Glutamatergic neuron (in vitro differentiated cells): ENCODE measurements at places on chromosomes 4 and X. TPM values are rescaled to one million over a fixed set of nuclear protein-coding genes. Genes with fewer than 3 reads are reported as not detected.
A peak's percentile ranks its signal among the peaks of the same experiment; 100 is the strongest.

DNA sequence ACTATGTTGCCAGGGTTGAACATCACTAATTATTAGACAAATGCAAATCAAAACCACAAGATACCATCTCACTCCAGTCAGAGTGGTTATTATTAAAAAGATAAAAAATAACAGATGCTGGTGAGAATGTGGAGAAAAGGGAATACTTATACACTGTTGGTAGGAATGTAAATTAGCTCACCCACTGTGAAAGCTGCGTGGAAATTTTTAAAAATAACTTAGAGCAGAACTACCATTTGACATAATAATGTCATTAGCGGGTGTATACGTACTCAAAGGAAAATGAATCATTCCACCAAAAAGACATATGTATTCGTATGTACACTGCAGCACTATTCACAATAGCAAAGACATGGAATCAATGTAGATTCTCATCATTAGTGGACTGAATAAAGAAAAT is 48.6 kb upstream of the UGT2A1 start:
- no peak overlapping the region for H3K4me3 ChIP-seq
- peaks cover 5% of the 10 kb centered on the region for H3K27me3 ChIP-seq
- no peaks in the 10 kb centered on the region for H3K36me3 ChIP-seq
- H3K4me1 ChIP-seq: no peaks in the 10 kb centered on the region
- no peak for DNase-seq

- DNase-seq: no peak
- H3K27me3 ChIP-seq: no peaks in the 10 kb centered on the region
- no peaks in the 10 kb centered on the region for H3K36me3 ChIP-seq
- H3K4me1 ChIP-seq: peaks cover 7% of the 10 kb centered on the region
- H3K4me3 ChIP-seq: no peak overlapping the region
These were observed 163.1 kb downstream of the CPE start for GRCh38 chr4:165541851-165542459.

GRCh38 chr4:40990899-40991265 is 223.5 kb downstream of the APBB2 start:
- no peak overlapping the region for H3K27ac ChIP-seq
- peaks cover 26% of the 10 kb centered on the region for H3K4me1 ChIP-seq
- H3K36me3 ChIP-seq: no peaks in the 10 kb centered on the region
- no peak for DNase-seq
- H3K4me3 ChIP-seq: no peak overlapping the region

- H3K4me3 ChIP-seq: no peak overlapping the region
- H3K27me3 ChIP-seq: peaks cover 2% of the 10 kb centered on the region
- H3K4me1 ChIP-seq: peaks cover 13% of the 10 kb centered on the region
These were observed 250.5 kb downstream of the TLL1 start for GRCh38 chr4:166123546-166123945.

GRCh38 chrX:38935561-38935960 is 134.3 kb downstream of the MID1IP1 start:
- no peak overlapping the region for H3K4me3 ChIP-seq
- no peak overlapping the region for H3K27ac ChIP-seq

DNA sequence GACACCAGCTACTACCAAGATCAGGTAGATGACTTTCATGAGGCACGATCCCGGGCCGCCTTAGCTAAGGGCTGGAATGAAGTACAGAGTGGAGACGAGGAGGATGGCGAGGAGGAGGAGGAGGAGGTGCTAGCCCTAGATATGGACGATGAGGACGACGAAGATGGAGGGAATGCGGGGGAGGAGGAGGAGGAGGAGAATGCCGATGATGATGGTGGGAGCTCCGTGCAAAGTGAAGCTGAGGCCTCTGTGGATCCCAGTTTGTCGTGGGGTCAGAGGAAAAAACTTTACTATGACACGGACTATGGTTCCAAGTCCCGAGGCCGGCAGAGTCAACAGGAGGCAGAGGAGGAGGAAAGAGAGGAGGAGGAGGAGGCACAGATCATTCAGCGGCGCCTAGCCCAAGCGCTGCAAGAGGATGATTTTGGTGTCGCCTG is 481 bp downstream of the UTP3 start:
- no peak for DNase-seq
- H3K4me1 ChIP-seq: peaks cover 8% of the 10 kb centered on the region
- H3K27me3 ChIP-seq: no peaks in the 10 kb centered on the region

- H3K4me3 ChIP-seq: no peak overlapping the region
- DNase-seq: no peak
- no peaks in the 10 kb centered on the region for H3K4me1 ChIP-seq
- no peaks in the 10 kb centered on the region for H3K27me3 ChIP-seq
These were observed 289.7 kb upstream of the GRID2 start for GRCh38 chr4:92014067-92014466.

DNA sequence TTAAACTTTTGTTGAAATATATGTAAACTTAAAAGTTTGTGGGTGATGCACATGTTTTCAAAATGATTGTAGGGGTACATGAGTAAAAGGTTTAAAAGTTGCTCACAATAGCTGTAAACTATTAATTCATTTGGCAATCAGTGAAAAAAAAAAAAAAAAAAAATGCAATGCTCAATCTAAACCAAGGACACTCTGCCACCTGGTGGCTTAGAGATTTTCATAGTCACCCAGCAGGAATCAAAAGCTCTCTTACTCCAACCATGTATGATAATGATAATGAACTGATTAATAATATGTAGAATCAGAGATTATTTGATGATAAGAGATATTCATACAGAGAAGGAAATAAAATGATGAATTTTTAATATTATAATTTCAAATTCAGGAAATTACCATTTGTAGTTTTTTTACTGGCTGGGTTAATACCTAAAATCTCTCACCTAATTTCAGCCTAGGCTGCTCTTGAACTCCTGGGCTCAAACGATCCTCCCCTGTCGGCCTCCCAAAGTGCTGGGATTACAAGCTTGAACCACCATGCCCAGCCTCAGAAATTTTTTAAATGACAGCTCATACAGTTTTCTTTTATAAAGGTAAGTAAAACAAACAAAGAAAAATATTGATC is 46.9 kb upstream of the SLC25A4 start:
- H3K27ac ChIP-seq: no peak overlapping the region
- H3K4me1 ChIP-seq: peaks cover 4% of the 10 kb centered on the region
- no peak overlapping the region for H3K4me3 ChIP-seq
- peaks cover 1% of the 10 kb centered on the region for H3K27me3 ChIP-seq

DNA sequence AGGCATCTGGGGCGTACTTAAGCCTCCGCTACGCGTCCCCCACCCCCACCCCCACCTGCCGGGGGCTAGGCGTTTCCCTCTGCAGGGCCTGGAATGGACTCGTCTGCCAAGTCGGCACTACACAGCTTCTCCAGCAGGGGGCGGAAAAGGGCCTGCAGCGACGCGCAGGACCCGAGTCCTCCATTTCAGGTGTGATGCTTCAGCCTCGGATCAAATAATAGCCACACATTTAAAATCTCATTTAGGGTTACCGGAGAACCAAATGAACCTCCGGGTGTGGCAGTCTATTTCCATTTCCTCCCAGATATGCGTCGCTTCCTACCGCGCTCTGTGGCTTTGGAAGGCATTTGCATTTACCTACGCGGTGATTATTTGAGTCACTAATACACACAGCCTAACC is 2.9 kb downstream of the PAK3 start:
- no peaks in the 10 kb centered on the region for H3K36me3 ChIP-seq
- peak overlapping the region; percentile 75 for H3K4me3 ChIP-seq
- H3K27ac ChIP-seq: no peak overlapping the region
- peaks cover 11% of the 10 kb centered on the region for H3K4me1 ChIP-seq
- DNase-seq: peak; percentile 70

DNA sequence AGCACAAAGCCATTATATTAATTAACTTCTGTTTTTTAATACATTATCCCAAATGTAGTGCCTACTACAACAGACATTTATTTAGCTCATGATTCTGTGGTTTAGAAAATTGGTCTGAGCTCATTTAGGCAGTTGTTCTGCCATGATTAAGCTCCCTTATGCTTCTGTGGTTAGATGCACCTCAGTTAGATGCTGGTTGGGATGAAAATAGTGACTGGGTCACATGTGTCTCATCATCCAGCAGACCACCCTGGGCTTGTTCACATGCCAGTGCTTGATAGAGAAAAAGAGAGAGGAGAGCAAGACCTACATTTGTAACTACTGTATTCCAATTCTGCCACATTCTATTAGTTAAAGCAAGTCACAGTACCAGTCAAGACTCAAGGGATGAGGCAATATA is 376.4 kb upstream of the GNPDA2 start:
- H3K36me3 ChIP-seq: no peaks in the 10 kb centered on the region
- no peak for DNase-seq
- H3K4me1 ChIP-seq: no peaks in the 10 kb centered on the region

CCDC120 gene
- 17.6 TPM for total RNA-seq

OPN1MW gene
- total RNA-seq: 1.2 TPM

GRIA2 gene
- total RNA-seq: 21.3 TPM

ALB gene
- total RNA-seq: not detected

GYPE gene
- total RNA-seq: not detected

XAGE1A gene
- not detected for total RNA-seq
